ENCODE measurements at places on chromosomes 2 and 18.
A peak's percentile ranks its signal among the peaks of the same experiment; 100 is the strongest.

DNA sequence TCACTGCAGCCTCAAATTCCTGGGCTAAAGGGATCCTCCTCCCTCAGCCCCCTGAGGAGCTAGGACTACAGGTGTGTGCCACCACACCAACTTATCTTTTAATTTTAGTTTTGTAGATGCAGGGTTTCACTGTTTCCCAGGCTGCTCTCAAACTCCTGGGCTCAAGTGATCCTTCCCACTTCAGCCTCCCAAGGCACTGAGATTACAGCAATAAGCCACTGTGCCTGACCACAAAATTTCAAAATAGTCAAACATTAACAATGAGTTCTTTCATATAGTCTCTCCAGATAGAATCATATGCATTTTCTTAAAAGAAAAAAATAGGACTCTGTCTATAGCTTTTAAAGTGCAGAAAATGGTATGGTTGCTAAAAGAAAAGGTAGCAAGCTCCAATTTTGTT lies 24.9 kb upstream of the PID1 start:
- no peak for DNase-seq

DNA sequence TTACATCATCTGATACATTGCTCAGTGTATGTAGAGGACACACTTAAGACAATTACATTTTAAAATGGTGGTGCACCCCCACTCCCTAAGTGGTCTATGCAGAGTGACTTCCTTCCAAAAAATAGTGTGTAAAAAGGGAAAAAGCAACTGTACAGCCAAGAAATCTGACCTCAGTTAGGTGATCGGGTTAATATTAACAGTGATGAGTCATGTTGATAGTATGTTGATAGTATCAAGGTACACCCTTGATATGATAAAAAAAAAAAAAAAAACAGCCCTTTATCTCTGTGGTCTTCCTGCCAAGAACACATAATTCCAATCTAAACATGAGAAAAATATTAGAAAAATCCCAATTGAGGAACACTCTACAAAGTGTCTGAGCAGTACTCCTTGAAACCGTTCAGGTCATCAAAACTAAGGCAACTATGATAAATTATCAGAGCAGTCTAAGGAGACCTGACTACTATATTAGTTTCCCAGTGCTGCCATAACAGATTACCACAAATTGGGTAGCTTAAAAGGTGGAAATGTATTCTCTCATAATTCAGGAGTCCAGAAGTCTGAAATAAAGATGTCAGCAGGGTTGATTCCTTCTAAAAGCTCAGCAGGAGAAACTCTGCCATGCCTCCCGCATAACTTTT lies 171.9 kb downstream of the ARHGAP28 start:
- no peak for DNase-seq

GRCh38 chr2:46825939-46826568 lies 89.6 kb downstream of the MCFD2 start:
- peak; percentile 33 for DNase-seq

DNA sequence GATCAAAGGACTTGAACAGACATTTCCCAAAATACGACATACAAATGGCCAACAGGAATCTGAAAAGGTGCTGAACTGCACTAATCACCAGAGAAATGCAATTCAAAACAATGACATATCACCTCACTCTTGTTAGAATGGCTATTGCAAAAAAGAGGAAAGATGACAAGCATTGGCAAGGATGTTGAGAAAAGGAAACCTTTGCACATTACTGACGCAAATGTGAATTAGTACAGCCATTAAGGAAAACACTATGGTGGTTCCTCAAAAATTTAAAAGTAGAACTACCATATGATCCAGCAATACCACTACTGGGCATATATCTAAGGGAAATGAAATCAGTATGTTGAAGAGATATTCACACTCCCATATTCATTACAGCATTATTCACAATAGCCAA lies 57.7 kb upstream of the ASPRV1 start:
- DNase-seq: no peak

- DNase-seq: no peak
Measured at GRCh38 chr2:45821558-45822271, 170.2 kb downstream of the PRKCE start.

Measured in stromal cell of bone marrow (primary cell).